Heart left ventricle (tissue), 16 donors: ENCODE measurements at places on chromosomes 7 and 10. TPM values are rescaled to one million over a fixed set of nuclear protein-coding genes. Genes with fewer than 3 reads are reported as not detected.
A peak's percentile ranks its signal among the peaks of the same experiment; 100 is the strongest.

Gene WNT8B
- total RNA-seq, result not detected

Gene RET
- 1.2 TPM for total RNA-seq

Gene DCLRE1A
- total RNA-seq, result 8.5 TPM

Gene OPN1SW
- total RNA-seq, result not detected

Gene CFTR
- 0.25 TPM for total RNA-seq

Gene SLC13A1
- total RNA-seq, result not detected

Gene KLF14
- total RNA-seq, result not detected

Gene WIPF3
- 7.4 TPM for total RNA-seq

Gene ELN
- 34.3 TPM for total RNA-seq

Gene HEPACAM2
- total RNA-seq, result not detected

- no peaks in the 10 kb centered on the region for H3K27me3 ChIP-seq
- no peak overlapping the region for H3K4me3 ChIP-seq
- DNase-seq, result no peak
- no peaks in the 10 kb centered on the region for H3K4me1 ChIP-seq
Measured at GRCh38 chr10:112052166-112052565, 131.4 kb downstream of the GPAM start.

GRCh38 chr10:78312197-78313047 is 278.8 kb downstream of the RPS24 start:
- no peaks in the 10 kb centered on the region for H3K36me3 ChIP-seq
- H3K4me3 ChIP-seq, result no peak overlapping the region
- H3K27ac ChIP-seq, result no peak overlapping the region

DNA sequence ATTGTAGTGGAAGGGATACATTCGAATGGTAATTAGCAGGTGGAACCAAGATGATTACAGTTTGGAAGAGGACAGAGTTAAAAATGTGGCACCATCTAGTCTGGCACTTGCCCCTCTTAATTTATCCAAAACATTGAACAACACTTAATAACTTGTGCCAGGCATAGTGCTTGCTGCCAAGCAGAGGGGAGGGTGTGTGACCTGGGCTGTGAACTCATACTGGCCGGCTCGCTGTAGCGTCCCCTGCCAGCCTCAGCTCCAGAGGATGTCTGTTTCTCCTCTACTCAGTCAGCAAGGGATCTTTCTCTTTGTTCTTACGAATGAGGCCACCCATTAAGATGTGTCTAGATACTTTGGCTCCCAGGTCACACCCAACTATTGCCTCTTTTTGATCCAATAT is 179.4 kb upstream of the INHBA start:
- DNase-seq, result no peak
- no peak overlapping the region for H3K4me3 ChIP-seq
- peaks cover 24% of the 10 kb centered on the region for H3K4me1 ChIP-seq
- no peaks in the 10 kb centered on the region for H3K36me3 ChIP-seq
- H3K27me3 ChIP-seq, result no peaks in the 10 kb centered on the region

DNA sequence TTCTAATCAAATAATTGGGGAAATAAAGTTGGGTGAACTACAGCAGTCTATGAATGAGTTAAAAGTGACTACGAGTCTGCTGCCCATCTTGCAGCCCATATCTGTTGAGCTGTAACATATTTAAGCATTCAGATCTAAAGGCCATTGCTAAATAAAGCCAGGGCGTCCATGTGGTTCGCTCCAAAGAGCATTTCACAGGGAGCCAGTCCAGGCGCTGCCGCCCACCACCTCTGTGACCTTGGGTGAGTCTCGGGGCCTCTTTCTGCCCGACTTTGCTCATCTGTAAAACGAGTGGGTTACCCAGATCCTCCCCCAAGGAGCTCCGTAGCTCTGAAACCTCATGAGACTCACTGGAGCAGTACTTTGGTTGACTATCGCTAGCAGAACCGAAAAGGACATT is 223.1 kb downstream of the CUX1 start:
- H3K27ac ChIP-seq, result peak overlapping the region; percentile 36
- peaks cover 39% of the 10 kb centered on the region for H3K4me1 ChIP-seq
- no peak overlapping the region for H3K4me3 ChIP-seq
- DNase-seq, result no peak

GRCh38 chr10:36476399-36476798 is 649.0 kb upstream of the ANKRD30A start:
- DNase-seq, result no peak
- H3K4me1 ChIP-seq, result no peaks in the 10 kb centered on the region
- no peak overlapping the region for H3K27ac ChIP-seq
- H3K36me3 ChIP-seq, result no peaks in the 10 kb centered on the region
- H3K4me3 ChIP-seq, result no peak overlapping the region

GRCh38 chr7:128176696-128177095 is 64.4 kb upstream of the LEP start:
- H3K4me3 ChIP-seq, result no peak overlapping the region
- no peaks in the 10 kb centered on the region for H3K36me3 ChIP-seq
- H3K27ac ChIP-seq, result no peak overlapping the region
- no peak for DNase-seq
- peaks cover 12% of the 10 kb centered on the region for H3K27me3 ChIP-seq

GRCh38 chr10:30455816-30456215 is 21.8 kb downstream of the MAP3K8 start:
- H3K4me3 ChIP-seq, result peak overlapping the region; percentile 12
- no peaks in the 10 kb centered on the region for H3K27me3 ChIP-seq
- H3K27ac ChIP-seq, result peak overlapping the region; percentile 67
- DNase-seq, result no peak
- peaks cover 26% of the 10 kb centered on the region for H3K4me1 ChIP-seq

- no peaks in the 10 kb centered on the region for H3K4me1 ChIP-seq
- H3K27me3 ChIP-seq, result no peaks in the 10 kb centered on the region
- no peak for DNase-seq
- no peak overlapping the region for H3K27ac ChIP-seq
- no peaks in the 10 kb centered on the region for H3K36me3 ChIP-seq
Measured at GRCh38 chr7:42720991-42721796, 190.7 kb downstream of the C7orf25 start.

- no peak overlapping the region for H3K27ac ChIP-seq
- peaks cover 19% of the 10 kb centered on the region for H3K4me1 ChIP-seq
- no peak overlapping the region for H3K4me3 ChIP-seq
- no peak for DNase-seq
Measured at GRCh38 chr7:17951742-17952254, 11.5 kb upstream of the SNX13 start.

DNA sequence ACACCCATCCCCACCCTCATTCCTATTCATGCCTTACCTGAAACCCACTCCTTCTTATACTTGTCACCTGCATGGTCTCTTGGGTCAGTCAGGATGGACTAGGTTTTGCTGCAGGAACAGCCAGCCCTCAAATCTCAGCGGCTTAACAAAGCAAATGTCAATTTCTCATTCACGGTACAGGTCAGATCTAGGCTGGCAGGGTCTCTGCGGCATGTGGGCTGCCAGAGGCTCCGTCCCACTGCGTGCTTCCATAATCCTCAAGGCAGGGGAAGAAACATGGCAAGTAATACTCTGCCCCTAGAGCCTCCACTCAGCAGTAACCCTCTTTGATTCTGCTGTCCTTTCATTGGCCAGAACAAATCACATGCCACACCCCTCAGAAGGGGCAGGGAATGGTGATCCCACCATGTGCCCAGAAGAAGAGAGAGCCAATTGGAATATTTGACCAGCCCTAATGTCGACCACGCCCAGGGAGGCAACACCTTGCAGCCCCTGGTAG is 114.9 kb upstream of the ZMIZ1 start:
- H3K27me3 ChIP-seq, result no peaks in the 10 kb centered on the region
- H3K4me3 ChIP-seq, result no peak overlapping the region
- no peak for DNase-seq
- no peaks in the 10 kb centered on the region for H3K36me3 ChIP-seq
- H3K4me1 ChIP-seq, result peaks cover 7% of the 10 kb centered on the region

DNA sequence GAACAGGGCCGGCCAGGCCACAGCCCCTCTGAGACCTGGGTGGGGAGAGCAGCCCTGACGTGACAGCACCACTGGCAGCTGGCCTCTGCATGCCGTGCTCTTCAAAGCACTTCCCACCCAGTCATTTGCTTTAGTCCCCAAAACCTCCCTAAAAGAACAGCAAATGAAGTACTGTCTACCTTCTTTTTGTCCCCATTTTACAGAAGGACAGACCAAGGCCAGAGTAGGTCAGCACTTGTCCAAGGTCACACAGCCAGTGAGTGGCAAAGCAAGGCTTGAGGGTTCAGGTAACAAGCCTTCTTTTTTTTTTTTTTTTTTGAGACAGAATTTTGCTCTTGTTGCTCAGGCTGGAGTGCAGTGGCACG is 15.1 kb downstream of the ATP6V1F start:
- H3K27me3 ChIP-seq, result no peaks in the 10 kb centered on the region
- H3K36me3 ChIP-seq, result no peaks in the 10 kb centered on the region
- no peak overlapping the region for H3K27ac ChIP-seq
- H3K4me1 ChIP-seq, result peaks cover 3% of the 10 kb centered on the region
- DNase-seq, result peak; percentile 3

GRCh38 chr10:86265236-86265894 is 101.2 kb downstream of the GRID1 start:
- H3K27ac ChIP-seq, result no peak overlapping the region
- peaks cover 16% of the 10 kb centered on the region for H3K27me3 ChIP-seq
- no peaks in the 10 kb centered on the region for H3K4me1 ChIP-seq
- DNase-seq, result no peak
- H3K4me3 ChIP-seq, result no peak overlapping the region

- H3K27ac ChIP-seq, result no peak overlapping the region
- no peaks in the 10 kb centered on the region for H3K36me3 ChIP-seq
- DNase-seq, result no peak
- no peaks in the 10 kb centered on the region for H3K27me3 ChIP-seq
Measured at GRCh38 chr10:130810856-130811255, 500.7 kb downstream of the TCERG1L start.

DNA sequence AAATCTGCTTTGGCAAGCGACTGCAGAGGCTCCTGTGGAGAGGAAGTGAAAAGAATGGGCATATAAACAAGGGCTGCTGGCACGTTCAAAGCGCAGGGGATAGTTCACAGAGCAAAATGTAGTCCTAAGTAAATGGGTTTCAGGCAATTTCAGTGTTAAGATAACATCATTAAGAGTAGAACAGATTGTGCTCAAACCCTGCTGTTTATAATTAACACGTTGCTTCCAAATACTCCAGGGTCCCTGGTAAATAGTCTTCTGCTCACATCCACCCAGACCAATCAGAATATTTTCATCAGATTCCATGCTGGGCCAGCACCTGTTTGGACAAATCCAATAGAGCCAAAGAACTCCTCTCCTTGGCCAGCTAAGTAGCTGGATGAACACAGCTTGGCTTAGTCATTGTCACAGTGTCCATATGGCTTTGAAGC is 81.4 kb downstream of the ORC5 start:
- peaks cover 53% of the 10 kb centered on the region for H3K36me3 ChIP-seq

DNA sequence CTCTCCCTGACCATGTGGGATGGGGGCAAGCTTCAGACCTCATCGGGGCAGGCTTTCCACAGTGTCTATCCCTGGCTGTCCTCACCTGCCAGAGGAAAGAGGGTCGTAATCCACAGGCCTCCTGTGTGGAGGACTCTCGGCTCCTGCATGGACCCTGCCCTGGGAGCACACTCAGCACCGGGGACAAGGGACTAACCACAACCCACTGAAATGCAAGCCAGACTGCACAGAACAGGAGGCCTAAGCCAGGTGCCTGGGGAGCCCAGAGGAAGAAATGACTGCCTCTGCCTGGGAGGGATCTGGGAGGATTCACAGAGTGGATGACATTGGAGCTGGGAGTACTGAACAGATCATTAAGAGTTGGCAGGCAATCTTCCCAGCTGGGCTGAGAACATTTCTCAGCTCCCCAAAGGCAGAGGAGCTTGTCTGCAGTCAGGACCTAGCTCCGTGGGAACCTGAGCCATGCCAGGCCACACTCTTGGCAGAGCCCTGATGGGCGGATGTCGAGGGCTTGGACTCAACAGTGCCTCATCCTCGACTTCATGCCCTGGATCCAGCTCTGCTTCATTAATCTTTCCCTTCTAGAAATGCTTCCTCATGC is 213.4 kb downstream of the USP6NL start:
- no peak overlapping the region for H3K4me3 ChIP-seq
- H3K27me3 ChIP-seq, result no peaks in the 10 kb centered on the region
- no peaks in the 10 kb centered on the region for H3K36me3 ChIP-seq
- no peak overlapping the region for H3K27ac ChIP-seq

DNA sequence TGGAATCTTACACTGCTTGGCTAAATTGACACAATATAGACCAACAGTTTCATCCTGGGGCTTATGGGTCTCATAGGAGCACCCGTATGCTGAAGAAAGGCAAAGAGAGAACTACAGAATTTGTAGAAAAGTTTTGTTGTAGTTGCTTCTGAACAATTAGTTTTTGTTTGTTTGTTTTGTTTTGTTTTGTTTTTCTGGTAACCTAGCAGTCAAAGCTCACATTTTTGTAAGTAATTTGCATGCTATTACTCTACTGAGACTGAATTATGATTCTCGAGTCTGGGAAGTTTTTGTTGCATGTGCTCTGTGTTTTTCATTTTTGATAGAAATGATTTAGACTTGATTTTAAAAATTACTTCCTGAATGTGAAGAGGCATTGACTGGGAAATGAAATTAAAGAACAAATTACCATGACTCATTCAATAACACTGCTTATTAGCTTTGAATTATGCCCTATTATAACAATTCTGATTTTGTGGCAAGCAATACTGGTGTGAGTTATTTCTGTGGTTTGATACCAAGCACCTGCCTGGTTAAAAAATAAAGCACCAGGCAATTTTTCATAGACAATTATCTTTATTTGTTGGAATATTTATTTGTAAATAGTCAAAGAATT is 438 bp downstream of the LSMEM1 start:
- peaks cover 19% of the 10 kb centered on the region for H3K4me1 ChIP-seq
- H3K27ac ChIP-seq, result peak overlapping the region; percentile 78
- no peak for DNase-seq
- H3K27me3 ChIP-seq, result no peaks in the 10 kb centered on the region
- peaks cover 1% of the 10 kb centered on the region for H3K36me3 ChIP-seq

DNA sequence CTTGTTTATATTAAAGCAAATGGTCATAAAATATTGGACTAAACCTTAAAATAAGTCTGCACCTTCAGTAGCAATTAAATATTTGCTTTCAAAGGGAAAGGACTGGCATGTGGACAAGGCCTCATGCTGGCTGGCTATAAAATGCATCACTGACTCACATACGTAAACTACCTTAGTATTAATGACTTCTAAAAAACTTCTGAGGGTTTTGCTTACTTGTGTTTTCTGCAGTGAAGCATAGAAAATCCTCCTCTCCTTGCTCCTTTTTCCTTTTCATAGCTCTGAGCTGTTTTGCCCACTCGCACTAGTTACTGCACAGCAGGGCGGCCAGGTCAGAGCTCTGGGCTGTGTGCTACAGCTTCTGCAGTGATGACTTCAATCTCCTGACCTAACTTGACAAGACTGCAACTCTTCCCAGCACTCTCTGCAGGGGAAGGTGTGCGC is 82.3 kb downstream of the CUL2 start:
- H3K36me3 ChIP-seq, result peaks cover 53% of the 10 kb centered on the region
- no peaks in the 10 kb centered on the region for H3K4me1 ChIP-seq
- no peak overlapping the region for H3K4me3 ChIP-seq
- no peak for DNase-seq
- H3K27ac ChIP-seq, result no peak overlapping the region
- no peaks in the 10 kb centered on the region for H3K27me3 ChIP-seq
